ENCODE measurements at places on chromosomes 4 and X.

GRCh38 chr4:25743971-25744370, 88.3 kb downstream of the SLC34A2 start:
- no peak for DNase-seq

GRCh38 chrX:122115604-122116003, 1068.2 kb downstream of the GLUD2 start:
- DNase-seq: no peak

DNA sequence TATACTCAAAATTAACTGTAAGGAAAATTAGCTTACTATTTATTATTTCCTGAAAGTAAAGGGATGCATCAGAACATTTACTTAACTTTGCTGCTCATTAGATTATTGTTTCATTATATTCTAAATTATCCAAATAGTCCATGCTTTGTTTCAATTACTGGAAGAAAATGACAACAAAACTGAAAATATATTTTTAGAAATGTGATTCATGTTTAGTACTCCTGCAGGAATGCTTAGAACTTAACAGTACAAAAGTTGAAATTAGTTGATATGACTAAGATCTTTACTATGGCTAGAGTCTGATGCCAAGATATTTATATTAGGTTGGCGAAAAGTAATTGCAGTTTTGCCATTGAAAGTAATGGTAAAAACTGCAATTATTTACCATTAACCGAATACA, 660.5 kb upstream of the PABPC4L start:
- DNase-seq: no peak

DNA sequence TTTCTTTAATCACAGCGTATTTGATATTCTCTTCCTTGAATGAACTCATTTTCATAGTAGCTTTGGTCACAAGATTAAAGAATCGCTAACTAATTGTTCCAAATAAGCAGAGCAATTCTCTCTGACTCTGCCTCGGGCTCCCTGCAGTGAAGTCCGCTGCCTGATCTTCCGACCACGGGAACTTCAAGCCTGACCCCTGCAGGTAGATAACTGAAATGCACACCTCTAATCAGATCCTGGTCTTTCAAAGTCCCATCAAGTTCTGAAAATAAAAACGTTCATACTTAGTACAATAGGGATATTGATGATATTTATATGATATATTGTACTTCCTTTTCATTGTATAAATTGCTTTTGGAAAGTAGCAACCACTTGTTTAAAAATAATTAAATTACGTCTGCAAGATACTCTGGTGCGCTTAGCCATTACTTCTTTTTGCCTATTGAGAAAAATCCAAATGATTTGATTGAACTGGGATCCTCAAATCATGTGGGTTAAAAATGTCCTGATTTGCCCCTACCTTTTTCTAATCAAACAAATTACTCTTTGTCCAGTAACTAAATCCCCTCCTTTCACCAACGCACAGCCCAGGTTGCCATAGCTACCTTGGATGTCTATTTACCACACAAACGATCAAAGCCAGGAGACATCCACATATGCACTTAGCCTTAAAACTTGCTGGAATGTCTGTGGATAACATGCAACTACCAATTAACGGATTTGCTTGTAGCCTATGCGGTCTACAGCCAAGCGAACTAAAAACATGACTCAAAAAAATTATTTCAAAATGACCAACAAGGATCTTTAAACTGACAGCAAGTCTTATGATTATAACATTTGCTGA, 4.2 kb downstream of the MID1 start:
- DNase-seq: no peak

- DNase-seq: no peak
Observed at GRCh38 chr4:1216869-1217294, 32.0 kb downstream of the CTBP1 start.

DNA sequence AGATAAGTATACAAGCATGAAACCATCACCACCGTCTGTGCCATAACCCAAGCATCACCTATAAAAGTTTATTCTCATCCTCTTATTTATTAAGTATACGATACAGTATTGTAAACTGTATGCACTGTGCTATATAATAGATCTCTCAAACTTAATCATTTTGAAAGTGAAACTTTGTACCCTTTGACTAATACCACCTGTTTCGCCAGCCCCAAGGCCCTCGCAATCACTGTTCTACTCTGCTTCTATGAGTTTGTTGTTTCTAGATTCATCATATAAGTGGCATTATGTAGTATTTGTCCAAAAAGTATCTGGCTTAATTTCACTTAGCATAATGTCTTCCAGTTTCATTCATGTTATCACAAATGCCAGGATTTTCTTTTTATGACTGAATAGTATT, 72.1 kb upstream of the DOCK11 start:
- no peak for DNase-seq

- DNase-seq: no peak
Observed at GRCh38 chr4:2662598-2662997, 93.5 kb downstream of the TNIP2 start.

- DNase-seq: no peak
Observed at GRCh38 chr4:121952290-121952689, 430 bp upstream of the TRPC3 start.

Measured in stimulated activated CD8-positive, alpha-beta memory T cell treated with anti-CD3 and anti-CD28 coated beads, Interleukin-15, amount 100 ng/mL, for 24 hours (primary cell).